ENCODE measurements at places on chromosomes 12 and 14. TPM values are rescaled to one million over a fixed set of nuclear protein-coding genes. Genes with fewer than 3 reads are reported as not detected.

GRCh38 chr12:112419297-112420133 is 768 bp downstream of the PTPN11 start:
- peak; percentile 85 for DNase-seq

- no peak for DNase-seq
Observed at GRCh38 chr12:114670291-114670980, 13.5 kb downstream of the TBX3 start.

- DNase-seq = no peak
Observed at GRCh38 chr12:132710043-132710404, 618 bp upstream of the PGAM5 start.

DNA sequence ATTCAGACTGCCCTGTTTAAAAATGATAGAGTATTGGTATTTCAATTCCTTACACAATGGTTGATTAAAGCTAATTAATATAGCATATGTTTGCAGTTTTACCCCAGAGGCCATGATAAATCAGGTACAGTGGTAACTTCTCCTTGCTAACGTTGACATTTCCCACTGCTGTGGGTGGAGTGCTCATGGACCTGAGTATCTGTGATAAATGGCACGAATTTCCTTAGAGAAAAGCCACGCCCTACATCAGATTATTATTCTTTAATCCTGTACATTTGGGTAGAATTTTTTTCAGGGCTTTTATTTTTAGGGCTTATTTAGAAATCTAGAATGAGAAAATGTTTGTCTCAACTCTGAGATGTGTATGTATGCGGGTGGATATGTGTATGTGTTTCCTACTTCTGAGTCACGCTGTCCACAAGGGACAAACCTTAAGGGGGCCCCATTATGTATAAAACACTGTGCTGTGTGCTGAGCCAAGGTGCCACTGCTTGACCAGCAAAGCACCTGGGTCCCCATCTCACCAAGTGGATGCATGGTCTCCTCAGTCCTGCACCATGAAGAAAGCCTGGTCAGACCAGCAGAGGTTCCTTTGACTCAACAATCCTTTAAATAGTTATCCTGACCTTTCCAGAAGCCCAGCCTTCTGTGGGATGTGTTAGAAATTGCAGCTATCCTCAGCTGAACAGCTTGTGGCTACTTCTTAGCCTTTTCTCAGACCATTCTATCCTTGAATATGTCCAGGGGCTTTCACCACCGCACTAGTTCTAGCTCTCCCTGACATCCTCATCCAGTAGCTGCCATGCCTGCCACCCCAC is 57.9 kb upstream of the STK38L start:
- peak; percentile 76 for DNase-seq

DNA sequence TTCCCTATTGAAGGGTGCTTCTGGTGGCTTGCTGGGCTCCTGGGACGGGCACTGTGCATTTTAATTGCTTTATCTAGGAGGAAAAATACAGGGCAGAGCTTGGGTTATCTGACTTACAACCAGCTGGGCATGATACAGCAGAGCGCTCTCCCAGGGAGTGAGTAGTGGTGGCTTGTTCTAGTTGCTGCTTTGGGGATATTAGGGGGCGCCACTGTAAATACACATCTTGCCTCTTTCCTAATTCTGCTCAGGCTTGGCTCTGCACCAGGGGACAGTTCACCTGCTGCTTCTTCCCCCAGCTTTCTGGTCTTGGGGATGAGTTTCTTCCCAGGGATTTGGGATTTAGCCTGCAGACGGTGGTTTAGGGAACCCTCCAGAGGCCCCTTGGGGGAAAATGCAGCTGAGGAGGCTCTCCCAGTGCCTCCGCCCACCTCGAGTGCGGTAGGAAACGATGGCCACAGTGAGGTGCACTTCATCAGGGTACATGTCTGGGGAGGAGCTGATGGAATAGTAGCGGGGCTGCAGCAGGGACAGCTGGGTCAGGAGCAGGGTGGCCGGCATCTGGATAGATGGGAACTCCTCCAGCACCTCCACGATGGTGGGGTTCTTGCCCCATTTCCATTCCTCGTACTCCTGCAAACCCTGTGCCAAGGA is 36.9 kb upstream of the FBXO21 start:
- DNase-seq = no peak

DNA sequence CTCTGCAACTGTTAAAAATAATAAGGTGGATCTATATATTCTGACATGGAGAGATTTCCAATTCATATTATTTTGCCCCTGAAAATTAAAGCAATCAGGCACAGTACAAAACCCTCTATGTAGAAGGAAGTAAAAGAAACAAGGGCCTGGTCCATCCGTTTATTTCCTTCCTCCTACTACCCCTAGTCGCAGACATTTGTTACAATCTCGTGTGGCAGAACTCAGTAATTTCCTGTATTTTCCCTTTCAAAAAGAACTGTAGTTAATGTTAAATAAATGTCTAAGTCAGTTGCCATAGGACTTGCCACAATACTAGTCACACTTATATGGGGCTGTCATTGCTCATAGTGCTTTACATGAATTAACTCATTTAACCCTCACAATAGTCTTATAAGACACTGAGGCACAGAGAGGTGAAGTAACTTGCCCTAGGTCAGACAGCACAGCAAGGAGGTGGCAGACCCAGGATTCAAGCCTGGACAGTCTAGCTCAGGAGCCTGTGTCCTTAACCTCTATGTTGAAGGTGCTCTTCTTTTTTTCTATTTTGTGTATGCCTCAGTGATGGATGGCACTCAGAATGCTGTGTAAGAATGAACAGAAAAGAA is 24.2 kb downstream of the NINJ2 start:
- DNase-seq = no peak

GRCh38 chr12:22333713-22334409 is 646 bp downstream of the ST8SIA1 start:
- DNase-seq = no peak

DNA sequence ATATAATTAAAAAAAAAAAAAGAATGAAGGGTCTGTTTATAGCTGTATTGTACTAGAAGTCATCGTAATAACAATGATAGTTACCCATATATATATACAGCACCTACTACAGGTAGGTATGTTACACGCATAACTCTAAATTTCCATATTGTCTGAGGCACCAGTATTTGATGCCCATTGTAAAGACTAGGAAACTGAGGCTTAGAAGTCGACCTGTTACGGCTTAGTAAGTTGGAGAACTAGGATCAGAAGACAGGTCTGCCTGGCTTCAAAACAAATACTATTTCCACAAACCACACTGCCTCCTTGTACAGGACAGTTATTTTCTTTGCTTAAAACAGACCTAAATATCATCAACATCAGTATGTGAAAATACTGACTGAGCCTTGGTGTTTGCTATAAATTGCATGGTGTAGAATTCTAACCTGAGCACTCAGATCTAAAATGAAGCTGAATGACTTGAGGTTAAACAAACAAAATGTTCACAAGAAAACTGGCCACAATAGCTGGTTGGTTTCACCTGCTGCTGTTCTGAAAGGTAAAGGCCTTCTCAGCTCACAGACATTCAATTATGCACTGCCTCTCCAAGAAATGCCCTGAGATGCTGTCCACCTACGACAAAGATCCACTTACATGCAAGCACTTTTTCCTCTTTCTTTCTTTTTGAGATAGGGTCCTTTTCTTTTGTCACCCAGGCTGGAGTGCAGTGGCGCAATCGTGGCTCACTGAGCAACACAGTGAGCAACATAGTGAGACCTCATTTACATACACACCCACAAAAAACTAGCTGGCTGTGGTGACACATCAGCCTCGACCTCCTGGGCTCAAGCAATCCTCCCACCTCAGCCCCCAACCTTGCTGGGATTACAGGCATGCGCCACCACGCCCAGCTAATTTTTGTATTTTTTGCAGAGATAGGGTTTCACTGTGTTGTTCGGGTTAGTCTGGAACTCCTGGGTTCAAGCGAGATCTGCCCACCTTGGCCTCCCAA is 35.7 kb downstream of the SSH1 start:
- no peak for DNase-seq

GRCh38 chr12:118611295-118611694 is 234.9 kb downstream of the SUDS3 start:
- no peak for DNase-seq

- no peak for DNase-seq
Observed at GRCh38 chr12:131056626-131057025, 102.9 kb downstream of the ADGRD1 start.

GRCh38 chr12:116476227-116476822 is 82.9 kb upstream of the MAP1LC3B2 start:
- DNase-seq = no peak

GRCh38 chr12:115810122-115810901 is 467.2 kb downstream of the MED13L start:
- DNase-seq = no peak

- DNase-seq = peak; percentile 66
Observed at GRCh38 chr12:26629864-26630263, 203.1 kb downstream of the ITPR2 start.

DNA sequence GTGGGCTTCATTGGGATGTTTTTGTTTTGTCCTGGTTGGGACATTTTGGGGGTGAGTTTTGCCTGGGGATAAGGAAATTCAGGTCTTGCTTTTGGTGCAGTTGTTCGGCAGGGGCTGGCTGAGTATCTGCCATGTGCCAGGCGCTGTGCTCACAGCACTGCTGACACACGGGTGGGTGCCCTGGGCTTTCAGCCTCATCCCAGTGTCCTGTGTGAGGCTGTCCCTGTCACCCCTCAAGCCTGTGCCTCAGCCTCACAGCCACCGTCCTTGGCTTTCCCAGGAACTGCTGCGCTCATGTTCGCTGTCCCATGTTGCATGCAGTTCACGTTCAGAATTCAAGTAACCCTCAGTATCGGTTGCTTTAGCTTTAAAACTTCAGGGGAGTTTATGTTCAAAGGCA is 24.9 kb downstream of the XRCC3 start:
- no peak for DNase-seq

DNA sequence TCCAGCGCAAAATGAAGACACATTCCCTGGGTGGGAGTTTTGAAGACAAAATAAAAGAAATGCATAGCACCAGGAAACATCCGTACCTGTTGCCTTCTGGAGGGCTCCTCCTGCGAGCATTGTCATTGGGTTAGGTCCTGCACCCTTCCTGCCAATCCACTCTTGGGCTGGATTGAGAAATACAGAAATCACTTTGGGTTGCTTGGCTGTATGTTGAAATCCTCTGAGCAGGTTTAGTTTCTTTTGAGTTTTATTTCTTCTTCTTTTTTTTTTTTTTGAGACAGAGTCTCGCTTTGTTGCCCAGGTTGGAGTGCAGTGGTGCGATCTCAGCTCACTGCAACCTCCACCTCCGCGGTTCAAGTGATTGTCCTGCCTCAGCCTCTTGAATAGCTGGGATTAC is 67.6 kb downstream of the ARF6 start:
- no peak for DNase-seq

DNA sequence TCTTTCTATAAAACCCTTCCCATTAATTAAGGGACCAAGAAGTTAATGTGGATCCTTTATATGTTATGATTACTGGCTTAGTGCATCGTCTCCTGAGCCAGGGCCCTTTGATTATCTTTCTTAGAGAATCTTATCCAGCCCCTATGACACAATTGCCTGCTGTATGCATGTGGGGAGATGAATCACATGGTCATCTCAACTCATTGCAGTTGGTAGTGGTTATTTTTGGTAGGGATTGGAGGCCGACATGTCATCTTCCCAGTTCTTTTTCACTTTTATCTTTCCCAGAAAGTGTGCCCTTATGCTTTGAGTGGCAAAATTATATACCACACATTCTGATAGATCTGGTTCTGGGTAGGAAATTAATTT is 26.0 kb downstream of the ZNF664 start:
- peak; percentile 56 for DNase-seq

GRCh38 chr14:105857826-105858675 is 331.7 kb downstream of the TMEM121 start:
- DNase-seq = no peak

DNA sequence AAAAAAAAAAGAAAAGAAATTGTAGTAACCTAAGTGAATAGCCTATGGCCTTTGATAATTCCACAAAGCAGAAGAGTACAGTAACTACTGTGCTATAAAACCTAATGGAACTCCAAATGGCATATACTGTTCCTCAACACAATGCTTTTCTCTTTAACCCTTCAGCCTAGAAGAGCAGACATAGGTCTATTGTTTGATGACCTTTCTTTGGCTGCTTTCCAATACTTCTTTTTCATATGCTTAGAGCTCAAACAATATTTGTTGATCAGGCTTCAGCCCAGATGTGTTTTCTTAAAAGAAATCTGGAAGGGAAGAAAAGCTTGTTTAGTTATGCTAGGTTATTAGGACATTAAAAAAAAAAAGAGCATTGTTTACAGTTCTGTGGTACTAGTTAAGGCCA is 116.4 kb downstream of the NTN4 start:
- no peak for DNase-seq

- peak; percentile 25 for DNase-seq
Observed at GRCh38 chr14:104876251-104876699, 11.2 kb downstream of the CEP170B start.

- DNase-seq = peak; percentile 4
Observed at GRCh38 chr12:48037267-48037915, 33.1 kb upstream of the COL2A1 start.

DNA sequence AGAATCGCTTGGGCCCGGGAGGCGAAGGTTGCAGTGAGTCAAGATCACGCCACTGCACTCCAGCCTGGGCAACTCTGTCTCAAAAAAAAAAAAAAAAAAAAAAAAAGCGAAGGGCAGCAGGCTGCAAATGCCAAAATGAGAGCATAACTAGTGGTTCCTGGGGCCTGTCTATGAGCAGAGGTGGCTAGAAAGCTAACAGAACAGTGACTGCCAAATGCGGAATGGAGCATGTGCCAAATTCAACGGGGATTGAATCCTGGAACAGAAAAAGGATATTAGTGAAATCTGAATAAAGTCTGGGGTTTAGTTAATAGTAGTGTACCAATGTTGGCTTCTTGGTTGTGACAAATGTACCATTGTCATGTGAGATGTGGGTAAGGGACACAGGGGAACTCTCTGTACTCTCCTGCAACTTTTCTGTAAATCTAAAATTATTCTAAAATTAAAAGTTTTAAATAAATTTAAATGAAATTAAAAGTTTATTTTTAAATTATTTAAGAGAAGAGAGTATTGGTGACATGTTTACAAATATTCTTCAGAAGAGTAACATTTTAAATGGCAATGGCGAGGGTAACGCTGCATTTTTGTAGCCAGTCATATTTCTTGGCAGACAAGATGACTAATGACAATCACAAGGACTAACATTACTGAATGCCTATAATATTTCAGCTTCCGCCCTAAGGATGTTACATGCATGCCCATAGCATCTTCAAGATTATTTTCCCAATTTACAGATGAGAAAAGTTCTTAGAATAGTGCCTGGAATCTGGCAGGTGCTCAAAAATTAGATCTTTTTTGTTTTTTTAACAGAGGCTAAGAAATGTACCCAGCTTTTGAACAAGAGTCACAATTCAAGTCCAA is 28.9 kb upstream of the NUDT4 start:
- DNase-seq = peak; percentile 24

- DNase-seq = peak; percentile 86
Observed at GRCh38 chr14:103576371-103577024, 13.7 kb downstream of the COA8 start.

NUAK1 gene
- total RNA-seq = 3.0 TPM

C1QL4 gene
- total RNA-seq = 0.18 TPM

ACOT4 gene
- total RNA-seq = 0.72 TPM

BLTP3B gene
- total RNA-seq = 72.9 TPM

KRT73 gene
- not detected for total RNA-seq

RPL41 gene
- 12,570 TPM for total RNA-seq

CD4 gene
- not detected for total RNA-seq
